ENCODE measurements at places on chromosomes 1 and 21. TPM values are rescaled to one million over a fixed set of nuclear protein-coding genes. Genes with fewer than 3 reads are reported as not detected.

Gene DPT
- 17.2 TPM for total RNA-seq

Gene ADORA3
- total RNA-seq, result 3.8 TPM

Gene C1orf185
- not detected for total RNA-seq

Gene OLFML2B
- total RNA-seq, result 50.3 TPM

Gene MMEL1
- 1.7 TPM for total RNA-seq

Gene GPR37L1
- total RNA-seq, result 33.3 TPM

Gene TMCC2
- total RNA-seq, result 14.8 TPM

Gene MYOM3
- total RNA-seq, result 0.62 TPM

Gene CD244
- total RNA-seq, result 0.98 TPM

Gene MAST2
- total RNA-seq, result 55.0 TPM

Gene CKS1B
- total RNA-seq, result 31.7 TPM

Gene GRIK1
- total RNA-seq, result 4.6 TPM

Gene DDAH1
- total RNA-seq, result 35.7 TPM

Gene TRIM67
- 0.04 TPM for total RNA-seq

Gene HSD3B1
- total RNA-seq, result not detected

Gene POLR3GL
- 22.3 TPM for total RNA-seq

Gene GCSAML
- 1.2 TPM for total RNA-seq

Gene PYHIN1
- total RNA-seq, result 7.8 TPM

Gene GJA4
- 35.9 TPM for total RNA-seq

Gene E2F2
- 2.1 TPM for total RNA-seq

Gene C1orf159
- 12.0 TPM for total RNA-seq

Gene RYR2
- 0.49 TPM for total RNA-seq

Gene TPTE
- not detected for total RNA-seq

Gene SYTL1
- 3.5 TPM for total RNA-seq

Gene AMY1B
- not detected for total RNA-seq

Gene COL24A1
- 6.1 TPM for total RNA-seq

Gene GNAT2
- total RNA-seq, result not detected

Gene GUCA2B
- total RNA-seq, result not detected

Gene DUSP23
- 48.2 TPM for total RNA-seq

Gene ACTN2
- total RNA-seq, result 0.58 TPM

Gene JAM2
- total RNA-seq, result 78.1 TPM

Gene TNFRSF18
- total RNA-seq, result 0.58 TPM

Gene MROH7
- total RNA-seq, result 8.1 TPM

Gene TCEA3
- total RNA-seq, result 48.4 TPM

Gene SLFNL1
- 0.62 TPM for total RNA-seq

Gene PRRX1
- 169 TPM for total RNA-seq

Gene NDUFS2
- 76.5 TPM for total RNA-seq

Gene FALEC
- not detected for total RNA-seq

Gene TNFSF18
- 4.1 TPM for total RNA-seq

Gene S100B
- total RNA-seq, result 1,180 TPM

Gene PRKAA2
- 13.3 TPM for total RNA-seq

Gene SPRR2A
- total RNA-seq, result 0.67 TPM

Gene CFHR5
- not detected for total RNA-seq

Gene C1orf94
- not detected for total RNA-seq

Gene CFHR1
- total RNA-seq, result 1.3 TPM

Gene LBR
- 48.8 TPM for total RNA-seq

Gene SEMA4A
- 8.4 TPM for total RNA-seq

Gene AMIGO1
- 15.6 TPM for total RNA-seq

Gene HSD3B2
- not detected for total RNA-seq

Gene DDI2
- total RNA-seq, result 38.5 TPM

Gene IVL
- not detected for total RNA-seq

Gene BARHL2
- not detected for total RNA-seq

Gene IL20
- total RNA-seq, result not detected

Gene RGS4
- total RNA-seq, result 10.7 TPM

All from sciatic nerve (tissue), 2 donors.